ENCODE measurements at places on chromosomes 4 and X.

DNA sequence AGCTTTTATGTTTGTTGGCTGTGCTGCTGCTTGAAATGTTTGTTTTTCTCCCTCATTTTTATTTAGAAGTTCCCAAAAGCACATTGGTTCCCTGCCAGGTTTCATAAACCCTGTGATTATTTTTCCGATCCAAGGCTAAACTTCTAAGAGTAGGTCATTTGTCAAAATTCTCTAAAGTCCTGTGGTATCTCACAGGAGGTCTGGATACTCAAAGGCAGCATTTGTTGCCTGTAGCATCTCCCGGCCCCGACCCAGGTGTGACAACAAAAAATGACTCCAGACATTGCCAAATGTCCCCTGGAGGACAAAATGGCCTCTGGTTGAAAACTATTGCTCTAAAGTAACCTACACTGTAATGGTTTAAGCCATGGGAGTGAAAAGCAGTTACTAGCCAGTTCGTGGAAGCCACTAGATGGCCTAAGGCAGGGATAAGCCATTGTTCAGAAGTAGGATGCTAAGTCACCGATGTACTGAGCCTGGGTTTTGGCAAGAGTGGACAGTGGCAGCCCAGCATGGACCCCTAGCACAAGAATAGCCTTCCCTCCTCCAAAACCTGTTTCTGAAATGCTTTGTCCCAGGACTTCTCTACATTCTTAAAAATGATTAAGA, 256.1 kb downstream of the THOC2 start:
- no peak for DNase-seq

DNA sequence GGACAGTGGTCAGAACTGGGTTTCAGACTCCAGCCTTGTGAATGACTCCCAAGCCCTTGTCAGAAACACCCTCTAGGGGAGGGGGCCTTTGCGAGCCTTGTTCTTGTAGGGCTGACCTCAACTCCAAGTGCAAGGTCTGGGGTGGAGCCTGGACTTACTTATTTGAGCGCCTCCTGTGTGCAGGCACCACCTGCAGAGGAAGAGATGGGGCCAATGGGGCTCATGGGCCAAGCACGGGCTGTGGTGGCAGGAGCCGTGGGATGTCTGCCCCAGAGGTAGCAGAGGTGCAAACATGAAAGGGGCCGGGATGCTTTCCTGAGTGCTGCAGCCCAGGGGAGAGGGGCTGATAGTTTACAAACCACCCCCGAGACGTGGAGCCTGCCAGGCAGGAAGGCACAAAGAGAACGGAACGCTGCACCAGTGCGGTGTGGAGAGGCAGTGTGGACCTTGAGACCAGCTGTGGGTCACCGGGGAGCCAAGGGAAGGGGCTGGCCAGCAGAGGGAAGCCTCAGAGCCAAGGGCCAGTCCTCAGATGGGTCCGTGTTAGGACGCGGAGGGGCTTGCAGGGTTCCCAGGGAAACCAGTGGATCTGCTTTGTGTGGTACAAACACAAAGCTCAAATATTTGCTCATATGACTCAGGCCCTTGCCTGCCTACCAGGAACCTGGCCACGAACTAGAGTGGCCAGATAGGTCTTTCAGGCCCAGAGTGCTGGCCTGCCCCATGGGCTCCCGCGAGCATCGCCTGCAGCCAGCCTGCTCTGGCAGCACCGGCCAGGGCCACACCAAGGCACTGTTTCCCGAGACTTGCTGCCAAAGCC, 8.7 kb upstream of the TADA2B start:
- no peak for DNase-seq

GRCh38 chr4:42234817-42235216, 82.4 kb upstream of the BEND4 start:
- DNase-seq: no peak

DNA sequence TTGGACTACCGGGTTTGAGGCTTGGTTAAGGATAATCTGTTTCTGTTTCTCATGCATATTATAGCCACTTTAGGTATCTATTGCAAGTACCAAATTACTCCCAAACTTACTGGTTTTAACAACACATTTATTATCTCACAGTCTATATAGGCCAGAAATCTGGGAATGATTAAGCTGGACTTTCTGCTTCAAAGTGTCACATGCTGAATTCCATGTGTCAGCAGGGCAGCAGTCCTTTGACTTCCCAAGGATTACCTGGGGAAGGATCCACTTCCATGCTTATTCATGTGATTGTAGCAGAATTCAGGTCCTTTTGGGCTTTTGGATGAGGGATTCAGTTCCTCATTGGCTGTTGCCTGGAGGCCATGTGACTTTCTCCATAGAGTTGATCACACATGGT, 349.0 kb upstream of the TRAM1L1 start:
- DNase-seq: no peak
